ENCODE measurements at places on chromosomes 6 and 20.
A peak's percentile ranks its signal among the peaks of the same experiment; 100 is the strongest.

GRCh38 chr6:170485159-170485558, 67.9 kb downstream of the PSMB1 start:
- H3K27me3 ChIP-seq = no peaks in the 10 kb centered on the region
- H3K36me3 ChIP-seq = no peaks in the 10 kb centered on the region
- H3K4me1 ChIP-seq = no peaks in the 10 kb centered on the region
- H3K4me3 ChIP-seq = no peak overlapping the region
- no peak for DNase-seq

- no peaks in the 10 kb centered on the region for H3K4me1 ChIP-seq
- DNase-seq = no peak
- no peaks in the 10 kb centered on the region for H3K27me3 ChIP-seq
- no peak overlapping the region for H3K27ac ChIP-seq
Observed at GRCh38 chr6:90978046-90978445, 391.2 kb upstream of the MAP3K7 start.

GRCh38 chr20:32285621-32286371, 8.3 kb downstream of the KIF3B start:
- no peak for DNase-seq
- peaks cover 4% of the 10 kb centered on the region for H3K36me3 ChIP-seq
- H3K27ac ChIP-seq = no peak overlapping the region
- no peaks in the 10 kb centered on the region for H3K27me3 ChIP-seq
- no peak overlapping the region for H3K4me3 ChIP-seq
- H3K4me1 ChIP-seq = peaks cover 9% of the 10 kb centered on the region

DNA sequence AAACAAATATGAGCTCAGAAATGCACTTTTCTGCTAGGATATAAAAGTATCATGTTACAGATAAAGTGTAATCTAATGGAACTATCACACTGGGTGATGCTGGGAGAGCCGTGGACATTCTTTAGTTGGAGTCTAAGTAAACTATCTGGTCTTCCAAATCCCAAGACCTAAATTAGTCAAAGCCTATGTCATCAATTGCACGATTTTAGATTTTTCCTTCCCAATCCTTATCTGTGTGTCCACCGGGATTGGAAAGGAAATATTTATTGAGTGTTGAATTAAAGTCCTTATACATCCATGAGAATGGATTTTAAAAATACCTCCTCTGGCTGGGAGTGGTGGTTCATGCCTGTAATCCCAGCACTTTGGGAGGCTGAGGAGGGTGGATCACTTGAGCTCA, 19.6 kb upstream of the MRAP2 start:
- no peak for DNase-seq
- no peaks in the 10 kb centered on the region for H3K27me3 ChIP-seq
- H3K4me3 ChIP-seq = no peak overlapping the region
- H3K4me1 ChIP-seq = no peaks in the 10 kb centered on the region
- H3K27ac ChIP-seq = no peak overlapping the region

- H3K4me3 ChIP-seq = no peak overlapping the region
- no peaks in the 10 kb centered on the region for H3K27me3 ChIP-seq
- no peak for DNase-seq
- no peaks in the 10 kb centered on the region for H3K36me3 ChIP-seq
- H3K4me1 ChIP-seq = no peaks in the 10 kb centered on the region
- H3K27ac ChIP-seq = no peak overlapping the region
Observed at GRCh38 chr6:106885679-106886078, 88.8 kb downstream of the CD24 start.

GRCh38 chr6:166460473-166461437, 78.0 kb upstream of the MPC1 start:
- H3K4me1 ChIP-seq = no peaks in the 10 kb centered on the region
- H3K27me3 ChIP-seq = no peaks in the 10 kb centered on the region
- no peaks in the 10 kb centered on the region for H3K36me3 ChIP-seq
- no peak overlapping the region for H3K4me3 ChIP-seq
- no peak for DNase-seq

- H3K4me1 ChIP-seq = no peaks in the 10 kb centered on the region
- no peak overlapping the region for H3K27ac ChIP-seq
- peaks cover 24% of the 10 kb centered on the region for H3K27me3 ChIP-seq
- no peak for DNase-seq
- no peak overlapping the region for H3K4me3 ChIP-seq
Observed at GRCh38 chr6:11042750-11043377, 1.2 kb downstream of the ELOVL2 start.

- H3K27me3 ChIP-seq = no peaks in the 10 kb centered on the region
- H3K27ac ChIP-seq = peak overlapping the region; percentile 33
- H3K4me1 ChIP-seq = no peaks in the 10 kb centered on the region
Observed at GRCh38 chr20:52978851-52979250, 6.7 kb downstream of the TSHZ2 start.

DNA sequence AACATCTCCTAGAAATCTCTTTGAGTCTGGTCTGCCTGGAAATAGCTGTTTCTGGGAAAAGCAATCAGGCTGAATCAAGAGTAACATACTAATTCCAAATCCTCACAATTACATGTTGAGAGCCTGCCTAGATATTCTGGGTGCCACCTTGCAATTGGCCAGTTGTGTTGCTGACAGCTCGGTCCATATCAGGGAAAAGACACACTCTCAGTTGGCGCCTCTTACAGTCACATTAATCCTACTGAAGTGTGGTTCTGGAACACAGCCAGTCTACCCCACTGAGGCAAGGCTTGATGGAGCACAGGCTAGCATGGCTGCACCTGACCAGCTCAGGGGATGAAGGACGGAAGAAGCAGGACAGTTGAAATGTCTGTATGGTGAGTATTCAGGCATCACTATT, 121.4 kb upstream of the TAB2 start:
- DNase-seq = no peak
- no peaks in the 10 kb centered on the region for H3K36me3 ChIP-seq
- no peak overlapping the region for H3K27ac ChIP-seq
- no peaks in the 10 kb centered on the region for H3K27me3 ChIP-seq
- no peak overlapping the region for H3K4me3 ChIP-seq

- no peaks in the 10 kb centered on the region for H3K27me3 ChIP-seq
- no peak for DNase-seq
- no peaks in the 10 kb centered on the region for H3K4me1 ChIP-seq
- H3K4me3 ChIP-seq = no peak overlapping the region
Observed at GRCh38 chr20:22684072-22684762, 99.8 kb upstream of the FOXA2 start.

DNA sequence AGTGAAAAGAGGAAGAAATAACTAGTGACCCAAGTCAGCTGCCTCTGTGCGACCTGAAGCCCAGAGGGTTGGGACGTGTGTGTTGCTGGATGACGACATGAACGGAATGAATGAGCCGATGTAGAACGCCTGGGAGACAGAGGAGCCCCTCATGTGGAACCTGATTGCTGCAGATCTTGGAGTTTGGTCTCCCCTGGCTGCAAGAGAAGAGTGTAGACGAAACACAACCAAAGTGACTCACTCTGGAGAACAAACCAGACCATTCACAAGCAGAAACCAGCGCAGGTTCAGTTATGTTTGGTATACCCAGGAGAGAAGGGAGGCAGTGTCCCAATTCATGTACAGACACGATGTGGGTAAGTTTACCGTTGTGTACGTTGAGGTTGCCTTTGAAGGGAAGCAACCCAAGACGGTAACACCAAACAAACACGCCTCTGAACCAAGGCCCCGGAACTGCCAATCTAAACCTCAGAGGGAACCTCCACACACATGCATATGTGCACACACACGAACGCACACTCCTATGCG, 265.9 kb downstream of the BMP7 start:
- no peaks in the 10 kb centered on the region for H3K27me3 ChIP-seq
- no peak overlapping the region for H3K4me3 ChIP-seq
- no peaks in the 10 kb centered on the region for H3K4me1 ChIP-seq

All from sigmoid colon (tissue), 7 donors.